ENCODE measurements at places on chromosomes 7 and 10.

- no peak for DNase-seq
Measured at GRCh38 chr10:64286533-64286932, 765.3 kb downstream of the REEP3 start.

DNA sequence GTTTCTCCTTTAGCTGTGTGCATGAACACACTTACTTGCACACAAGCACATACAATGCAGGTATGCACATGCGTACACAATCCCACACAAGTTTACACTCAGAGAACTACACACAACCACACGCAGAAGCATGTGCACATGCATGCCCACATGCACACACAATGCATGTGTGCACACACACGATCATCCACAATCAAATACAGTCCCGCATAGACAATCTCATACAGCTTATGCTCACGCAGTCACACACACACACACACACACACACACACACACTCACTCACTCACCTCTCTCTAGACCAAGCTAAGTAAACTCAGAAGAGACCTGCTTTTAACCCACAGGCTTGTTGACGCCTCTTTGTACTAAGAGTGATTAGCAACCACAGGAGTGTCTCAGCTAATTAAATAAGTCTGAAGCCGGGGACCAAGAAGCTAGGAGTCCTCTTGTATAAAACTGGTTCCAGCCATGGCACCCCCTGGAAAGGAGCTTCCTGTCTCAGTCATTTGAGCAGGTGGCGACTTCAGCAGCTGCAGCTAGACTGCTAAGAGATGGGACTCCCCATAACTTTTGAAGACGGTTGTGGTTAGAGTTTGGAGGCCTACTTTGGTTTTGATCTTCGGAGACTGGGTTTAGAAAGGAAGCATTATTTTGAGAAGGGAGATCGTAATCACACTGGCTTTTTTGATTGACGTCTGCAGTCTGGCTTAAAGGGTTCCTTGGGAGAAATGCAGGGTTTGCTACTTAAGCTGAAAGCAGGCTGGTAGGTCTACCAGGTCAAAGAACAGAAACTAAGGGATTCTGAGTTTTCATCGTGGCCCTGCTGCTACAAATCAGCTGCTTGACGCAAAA lies 82.3 kb upstream of the ADRB1 start:
- no peak for DNase-seq

DNA sequence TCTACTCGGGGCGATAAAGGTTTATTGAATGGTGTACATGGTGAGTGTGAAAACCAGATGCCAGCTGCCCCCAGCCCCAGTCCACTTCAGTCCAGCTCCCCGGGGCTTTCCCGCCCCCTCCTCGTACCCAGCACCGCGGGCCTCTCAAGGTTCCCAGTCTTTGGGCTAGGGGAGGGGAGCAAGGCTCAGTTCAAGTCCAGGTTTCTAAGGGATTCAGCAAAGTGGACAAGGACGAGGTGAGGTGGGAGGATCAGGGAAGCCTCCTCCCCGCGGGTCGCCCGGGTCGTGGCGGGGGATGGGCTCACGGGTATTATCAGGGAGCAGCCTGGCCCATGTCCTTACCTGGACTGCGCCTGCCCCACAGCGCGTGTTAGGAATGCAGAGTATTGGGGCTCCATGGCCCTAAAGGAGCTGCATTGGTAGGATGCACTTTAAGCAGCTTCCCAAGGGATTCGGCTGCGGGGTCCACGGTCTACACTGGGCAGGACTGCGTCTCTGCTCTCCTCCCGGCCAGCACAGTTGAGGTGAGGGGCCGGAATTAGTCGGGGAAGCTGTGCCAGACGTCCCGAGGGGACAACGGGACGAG lies 541 bp upstream of the PFKFB3 start:
- peak; percentile 28 for DNase-seq

DNA sequence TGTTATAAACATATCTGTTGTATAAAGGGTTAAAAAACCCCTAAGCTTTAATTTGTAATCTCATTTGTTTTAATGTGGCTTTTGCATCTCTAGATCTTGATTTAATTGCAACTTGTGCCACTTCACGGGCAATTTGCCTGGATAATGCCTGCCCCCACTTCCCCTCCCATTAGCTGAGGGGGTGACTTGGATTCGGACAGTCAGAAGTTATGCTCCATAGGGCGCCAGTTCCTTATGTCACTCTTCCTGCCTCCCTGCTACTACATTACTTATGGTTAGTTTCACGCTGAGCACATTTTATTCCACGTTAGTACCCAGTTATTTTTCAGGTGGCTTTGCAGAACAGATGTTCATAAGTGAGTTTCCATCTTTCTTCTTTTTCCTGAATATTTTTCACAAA lies 1015.2 kb upstream of the PHF14 start:
- DNase-seq: no peak

DNA sequence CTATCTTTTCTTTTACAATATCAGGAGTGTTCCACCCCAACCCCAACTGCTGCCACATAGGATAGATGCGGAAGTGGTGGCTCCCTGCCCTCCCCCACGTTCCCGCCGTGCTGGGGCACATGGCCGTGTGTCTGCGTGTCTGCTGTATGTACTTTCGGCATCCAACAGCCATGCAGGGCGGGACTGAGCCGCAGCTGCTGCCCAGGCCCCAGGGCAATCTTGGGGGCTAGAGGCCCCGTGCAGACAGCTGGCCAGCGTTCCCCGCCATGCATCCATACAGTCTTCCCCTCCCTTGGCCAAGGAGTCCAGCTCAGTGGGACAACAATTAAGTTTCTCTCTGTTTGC lies 162.7 kb downstream of the DGKB start:
- no peak for DNase-seq

DNA sequence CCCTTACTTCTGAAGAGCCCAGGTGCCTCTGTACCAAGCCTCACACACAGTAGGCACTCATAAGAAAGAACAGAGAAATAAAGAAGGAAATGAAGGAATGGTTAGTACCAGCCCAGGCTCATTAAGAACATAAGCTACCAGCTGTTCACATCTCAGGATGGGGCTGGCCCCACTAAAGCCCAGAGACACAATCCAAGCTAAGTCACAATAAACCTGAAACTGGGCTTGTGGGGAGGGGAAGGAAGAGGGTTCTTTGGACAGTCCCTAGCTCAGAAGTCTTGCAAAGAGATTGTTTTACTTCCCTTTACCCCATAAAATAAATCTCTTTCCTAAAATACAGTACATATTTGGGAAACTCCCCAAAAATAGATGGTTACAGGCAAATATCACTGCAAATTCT lies 24.3 kb downstream of the FBXW4 start:
- no peak for DNase-seq

- no peak for DNase-seq
Measured at GRCh38 chr10:129021594-129022304, 445.3 kb upstream of the MGMT start.

DNA sequence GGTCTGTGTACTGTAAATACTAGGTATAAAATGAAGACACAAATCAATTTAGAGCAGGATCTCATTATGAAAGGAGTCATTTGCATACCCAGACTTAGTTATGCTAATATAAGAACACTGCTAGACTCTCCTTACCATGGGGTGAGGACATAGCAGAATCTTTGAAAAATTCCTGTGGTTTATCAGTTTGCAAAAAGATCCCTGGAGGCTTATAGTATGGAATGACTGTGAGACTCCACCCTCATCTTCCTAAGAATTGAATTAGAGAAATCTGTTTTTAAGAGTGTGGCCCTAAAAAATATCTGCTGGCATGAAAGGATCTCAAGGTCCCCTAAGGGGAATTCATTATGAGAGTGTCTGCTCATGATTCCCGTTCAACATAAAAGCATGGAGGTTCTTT lies 63.2 kb downstream of the WNT2 start:
- DNase-seq: no peak

All from HAP-1 (cell line).